ENCODE measurements at places on chromosomes 12 and 14. TPM values are rescaled to one million over a fixed set of nuclear protein-coding genes. Genes with fewer than 3 reads are reported as not detected.
A peak's percentile ranks its signal among the peaks of the same experiment; 100 is the strongest.

MYF6 gene
- total RNA-seq: not detected

DNA sequence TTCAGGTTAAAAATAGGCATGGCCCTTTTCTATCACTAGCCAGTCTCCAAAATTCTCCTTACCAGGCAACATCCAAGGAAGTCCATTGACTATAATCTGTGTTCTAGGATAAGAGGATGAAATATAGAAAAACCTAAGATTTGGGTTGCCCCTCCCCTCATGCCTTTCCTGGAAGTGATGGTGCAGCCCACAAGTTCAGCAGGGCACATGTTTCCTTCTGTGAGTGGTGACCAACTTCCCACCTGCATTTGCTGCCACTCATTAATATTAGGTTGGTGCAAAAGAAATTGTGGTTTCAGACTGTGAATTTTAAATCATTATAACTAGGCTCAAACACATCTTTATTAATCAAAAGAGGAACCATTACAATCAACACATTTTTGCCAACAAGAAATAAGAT is 250.5 kb upstream of the FKBP4 start:
- no peak for DNase-seq

PLEKHD1 gene
- total RNA-seq: 3.1 TPM

- DNase-seq: no peak
Measured at GRCh38 chr12:58747533-58747932, 172.8 kb downstream of the LRIG3 start.

KLRB1 gene
- total RNA-seq: not detected

DNA sequence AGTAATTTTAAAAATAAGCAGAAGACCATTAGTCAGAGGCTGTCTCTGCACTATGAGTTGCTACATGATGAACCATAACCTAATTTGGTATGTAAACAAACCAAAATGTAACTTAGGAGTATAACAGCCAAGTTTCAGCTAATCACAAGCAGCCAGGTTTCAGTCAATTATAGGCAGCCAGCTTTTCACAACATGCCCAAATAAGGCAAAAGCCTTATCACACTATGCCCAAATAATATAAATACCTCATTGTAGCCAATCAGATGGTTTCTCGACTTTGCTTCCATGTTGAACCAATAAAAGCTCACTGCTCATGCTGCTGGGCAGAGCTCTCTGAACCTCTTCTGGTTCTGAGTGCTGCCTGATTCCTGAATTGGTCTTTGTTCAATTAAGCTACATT is 38.6 kb downstream of the GARIN6 start:
- DNase-seq: no peak

DNA sequence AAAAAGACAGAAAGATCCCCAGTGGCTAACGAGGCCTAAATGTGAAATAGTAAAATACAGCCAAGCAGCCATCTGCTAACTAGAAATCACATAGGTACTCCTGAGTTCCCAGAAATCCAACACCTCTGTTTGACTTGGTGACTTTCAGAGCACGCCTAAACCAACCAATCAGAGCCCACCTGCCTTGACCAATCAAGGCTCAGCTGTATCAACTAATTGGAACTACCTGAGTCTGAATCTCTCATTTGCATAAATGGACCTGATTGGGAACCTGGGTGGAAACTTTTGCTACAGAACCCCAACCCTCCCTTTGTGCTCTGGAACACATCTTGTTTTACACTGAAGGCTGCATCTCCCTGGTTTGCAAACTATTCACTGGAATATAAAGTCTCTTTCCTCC is 5.1 kb upstream of the TCL1B start:
- DNase-seq: no peak

- peak; percentile 74 for DNase-seq
Measured at GRCh38 chr14:69068744-69069421, 84.0 kb downstream of the DCAF5 start.

Measured in umbilical cord (tissue), 2 donors.